ENCODE measurements at places on chromosomes 7 and 10.

DNA sequence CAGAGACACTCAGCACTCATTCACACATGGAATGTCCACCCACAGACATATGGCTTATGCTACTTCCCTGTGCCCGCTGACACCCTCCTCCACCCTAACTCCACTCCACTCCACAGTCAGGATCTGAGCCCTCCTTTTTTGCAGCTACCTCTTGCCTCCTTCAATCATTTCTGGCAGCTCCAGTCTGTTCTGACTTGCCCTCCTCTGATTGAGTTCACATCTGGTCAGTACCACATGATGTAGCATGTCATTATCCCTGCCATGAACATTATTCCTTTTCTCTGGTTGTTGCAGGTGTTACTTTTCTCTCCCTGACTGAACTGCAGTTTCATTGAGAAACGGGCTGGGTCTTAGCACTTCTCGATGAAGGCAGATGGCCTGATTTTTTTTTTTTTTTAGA is 130.1 kb upstream of the EGR2 start:
- no peak for DNase-seq

GRCh38 chr10:110311357-110311949 is 6.7 kb upstream of the SMNDC1 start:
- DNase-seq: no peak

- DNase-seq: no peak
Observed at GRCh38 chr10:75722609-75723008, 291.2 kb downstream of the LRMDA start.

DNA sequence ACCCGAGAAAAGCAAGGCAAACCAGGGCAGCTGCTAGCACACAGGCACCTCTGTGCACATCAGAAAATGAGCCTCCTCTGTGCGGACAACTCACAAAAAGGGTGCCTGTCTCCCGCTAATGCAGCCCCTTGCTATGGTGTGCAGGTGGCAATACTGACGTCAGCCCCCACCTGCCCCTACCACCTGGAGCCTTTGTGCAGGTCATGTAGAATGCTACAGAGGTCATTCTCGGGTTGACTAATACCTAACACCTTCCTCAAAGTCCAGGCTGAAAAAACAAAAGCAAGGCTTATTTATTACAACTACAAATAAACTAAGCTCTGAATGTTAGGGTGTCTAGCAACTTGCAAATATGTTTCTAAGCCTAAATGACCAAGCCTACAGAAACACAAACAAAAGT is 13.9 kb downstream of the PIP4K2A start:
- no peak for DNase-seq

GRCh38 chr7:48088559-48089045 is 463 bp upstream of the UPP1 start:
- peak; percentile 58 for DNase-seq

GRCh38 chr7:130135208-130136205 is 65.2 kb downstream of the KLHDC10 start:
- DNase-seq: no peak

DNA sequence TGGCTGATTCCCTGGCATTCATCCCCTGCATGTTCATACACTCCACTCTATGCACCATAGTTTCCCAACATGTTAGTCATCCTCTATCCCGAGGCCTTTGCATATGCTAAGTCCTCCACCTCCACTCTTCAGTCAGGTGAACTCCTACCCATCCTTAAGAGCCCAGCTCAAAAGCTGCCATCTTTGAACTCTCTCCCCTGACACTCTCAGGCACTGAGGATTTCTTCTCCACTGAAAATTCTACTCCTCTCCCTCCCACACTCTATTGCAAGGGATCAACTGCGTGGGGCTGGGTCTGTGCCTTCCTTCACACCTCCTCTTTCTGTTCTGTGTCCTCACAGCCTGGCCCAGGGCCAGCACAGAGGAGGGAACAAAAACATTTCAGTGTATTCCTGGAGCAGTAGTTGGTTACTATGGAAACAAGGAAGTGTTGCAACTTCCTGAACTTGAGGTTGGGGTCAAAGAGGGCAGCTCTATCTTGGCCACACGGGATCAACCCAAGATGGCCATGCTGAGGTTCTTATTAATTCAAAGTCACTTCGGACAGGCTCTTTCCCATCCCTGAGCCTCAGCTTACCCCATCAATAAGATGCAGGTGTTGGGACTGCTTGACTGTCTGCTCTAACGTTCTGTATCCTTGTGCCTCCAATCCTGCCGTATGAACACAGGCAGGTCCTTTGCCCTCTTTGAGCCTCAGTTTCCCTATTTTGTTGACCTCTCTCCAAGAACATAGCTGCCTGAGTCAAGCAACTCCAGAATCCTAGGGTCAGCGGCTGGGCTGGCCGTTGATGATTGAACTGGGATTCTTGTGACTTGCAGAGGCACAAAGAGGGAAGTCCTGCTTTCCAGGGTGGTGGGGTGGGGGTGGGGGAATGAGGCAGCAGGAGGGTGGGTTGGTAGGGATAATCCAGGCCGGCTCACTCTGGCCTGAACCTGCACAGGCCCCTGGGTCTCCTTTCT is 15.5 kb downstream of the ZMIZ1 start:
- no peak for DNase-seq
